ENCODE measurements at places on chromosomes 4 and X.

GRCh38 chrX:120309873-120310705, 1.2 kb downstream of the TMEM255A start:
- DNase-seq, result no peak

DNA sequence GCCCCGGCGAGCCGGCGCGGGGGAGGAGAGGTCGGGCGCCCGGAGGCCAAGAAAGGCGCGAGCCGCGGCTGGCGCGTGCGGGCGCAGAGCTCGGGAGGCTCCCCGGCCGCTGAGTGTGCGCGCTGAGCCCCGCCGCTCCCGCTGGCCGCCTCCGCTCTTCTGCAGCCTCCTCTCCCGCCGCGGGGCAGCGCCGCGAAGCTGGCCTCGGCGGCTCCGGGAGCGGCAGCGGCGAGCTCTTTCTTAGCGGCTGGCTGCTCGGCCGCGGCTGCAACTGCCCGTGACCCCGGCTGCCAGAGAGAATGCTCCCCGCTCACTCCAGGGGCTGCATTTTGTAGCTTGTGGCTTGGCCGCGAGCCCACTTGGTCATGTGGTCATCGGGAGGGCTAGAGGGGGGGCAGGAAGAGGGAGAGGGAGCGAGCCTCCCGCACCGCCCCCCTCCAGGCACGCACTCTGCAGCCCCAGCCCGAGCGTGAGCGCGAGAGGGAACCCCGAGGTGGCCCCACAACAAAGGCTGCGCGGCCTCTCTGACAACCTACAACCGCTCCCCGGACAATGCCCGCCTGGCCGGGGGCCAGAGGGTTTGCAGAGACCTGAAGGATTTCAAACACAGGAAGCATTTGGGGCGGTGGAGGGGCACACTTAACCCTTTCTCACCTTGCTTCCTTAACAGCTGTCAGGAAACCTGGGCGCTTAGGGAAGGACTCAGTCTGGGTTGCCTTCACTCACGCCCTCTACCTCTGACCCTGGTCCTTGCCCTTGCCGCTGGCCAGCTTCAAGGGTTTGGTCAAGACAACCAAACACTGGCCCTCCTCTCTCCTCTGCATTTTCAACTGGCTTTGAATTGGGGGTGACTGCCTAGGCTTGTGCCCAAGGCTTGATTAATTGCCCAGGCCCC, at the start of gene APLN:
Gene APLN (minus strand): TSS at position 305 of the 895 bp plus-strand sequence. CDS start 326 bp downstream, outside the sequence.
- peak; percentile 51 for DNase-seq

DNA sequence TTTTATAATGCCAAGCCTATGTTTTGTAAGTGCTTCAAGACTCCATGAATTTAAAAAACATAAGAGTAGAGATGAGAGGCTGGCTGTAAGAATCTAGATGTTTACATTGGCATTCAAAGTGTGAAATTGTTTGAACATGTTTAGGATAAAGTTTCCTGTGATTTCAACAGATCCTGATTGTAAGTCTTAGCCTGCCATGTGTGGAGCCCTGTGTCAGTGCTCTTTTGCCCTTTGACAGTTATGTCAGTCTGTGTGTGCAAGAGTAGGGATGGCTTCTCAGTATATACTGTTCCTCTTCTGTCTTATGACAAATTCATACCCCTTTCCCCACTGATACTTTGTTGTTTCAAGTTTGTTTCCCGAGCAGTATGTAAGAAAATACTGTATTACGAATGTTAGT, 68.2 kb downstream of the USP9X start:
- no peak for DNase-seq

GRCh38 chr4:37245391-37245954, 930 bp downstream of the NWD2 start:
- no peak for DNase-seq

GRCh38 chr4:94519925-94520789, 68.4 kb downstream of the PDLIM5 start:
- DNase-seq, result no peak

GRCh38 chrX:2692221-2693112, 1.4 kb downstream of the CD99 start:
- DNase-seq, result no peak

GRCh38 chr4:3311489-3312171, 18.8 kb downstream of the RGS12 start:
- no peak for DNase-seq

DNA sequence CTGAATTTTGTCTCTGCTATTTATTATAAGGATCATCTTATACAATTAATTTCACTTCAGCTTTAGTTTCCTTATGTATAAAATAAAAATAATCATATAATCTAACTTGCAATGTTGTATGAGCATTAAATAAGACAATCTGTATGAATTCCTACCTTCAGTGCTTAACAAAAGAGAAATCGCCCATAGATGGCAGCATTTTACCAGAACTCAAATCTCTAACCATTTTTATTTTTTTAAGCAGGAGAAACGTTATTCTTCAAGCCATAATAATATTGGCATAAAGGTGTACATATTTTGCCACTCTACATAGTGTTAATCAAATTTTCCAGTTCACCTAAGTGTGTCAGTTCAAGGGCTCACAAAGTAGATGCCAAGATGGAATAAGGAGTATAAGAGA, 78.8 kb downstream of the TMEM47 start:
- DNase-seq, result no peak

- DNase-seq, result no peak
Observed at GRCh38 chr4:16537926-16538325, 311.7 kb upstream of the TAPT1 start.

- DNase-seq, result no peak
Observed at GRCh38 chr4:8818063-8818881, 53.4 kb downstream of the HMX1 start.

DNA sequence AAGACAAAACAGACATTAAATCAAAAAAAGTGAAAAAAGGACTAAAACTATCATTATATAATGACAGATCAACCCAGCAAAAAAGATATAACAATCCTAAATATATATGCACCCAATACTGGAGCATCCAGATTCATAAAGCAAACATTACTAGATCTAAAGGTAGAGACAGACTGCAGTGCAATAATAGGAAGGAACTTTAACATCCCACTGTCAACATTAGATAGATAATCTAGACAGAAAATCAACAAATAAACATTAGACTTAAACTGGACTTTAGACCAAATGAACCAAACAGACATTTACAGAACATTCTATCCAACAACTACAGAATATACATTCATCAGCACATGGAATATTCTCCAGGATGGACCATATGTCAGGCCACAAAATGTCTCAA, 29.5 kb upstream of the RAB39B start:
- DNase-seq, result no peak

DNA sequence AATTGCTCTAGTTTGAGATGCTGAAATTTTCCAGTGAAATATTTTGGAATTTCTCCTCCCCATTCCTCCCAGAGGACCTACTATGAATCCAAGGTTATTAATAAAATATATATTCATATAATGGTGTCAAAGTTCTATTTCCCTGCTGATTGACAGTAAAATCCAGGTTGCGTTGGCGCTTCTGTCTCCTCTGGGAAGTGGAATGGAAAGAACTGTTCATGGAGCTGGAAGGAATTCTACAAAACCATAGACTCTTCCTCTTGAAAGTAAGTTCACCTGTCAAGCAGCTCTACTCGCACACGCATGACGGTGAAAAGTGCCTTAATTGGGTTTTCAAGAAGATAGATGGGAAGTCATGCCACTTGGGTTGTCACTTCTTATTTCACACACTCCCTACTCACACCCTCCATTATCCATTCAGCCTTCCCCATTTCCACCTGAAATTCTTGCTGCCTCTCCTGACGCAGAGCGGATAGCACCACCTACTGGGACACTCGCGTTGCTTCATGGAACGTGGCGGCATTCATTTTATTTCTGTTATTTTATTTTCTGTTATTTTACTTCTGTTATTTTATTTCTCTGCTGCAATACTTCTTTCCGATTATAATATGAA, 351.6 kb downstream of the NLGN4X start:
- no peak for DNase-seq

- no peak for DNase-seq
Observed at GRCh38 chr4:77893451-77893850, 30.8 kb downstream of the MRPL1 start.

DNA sequence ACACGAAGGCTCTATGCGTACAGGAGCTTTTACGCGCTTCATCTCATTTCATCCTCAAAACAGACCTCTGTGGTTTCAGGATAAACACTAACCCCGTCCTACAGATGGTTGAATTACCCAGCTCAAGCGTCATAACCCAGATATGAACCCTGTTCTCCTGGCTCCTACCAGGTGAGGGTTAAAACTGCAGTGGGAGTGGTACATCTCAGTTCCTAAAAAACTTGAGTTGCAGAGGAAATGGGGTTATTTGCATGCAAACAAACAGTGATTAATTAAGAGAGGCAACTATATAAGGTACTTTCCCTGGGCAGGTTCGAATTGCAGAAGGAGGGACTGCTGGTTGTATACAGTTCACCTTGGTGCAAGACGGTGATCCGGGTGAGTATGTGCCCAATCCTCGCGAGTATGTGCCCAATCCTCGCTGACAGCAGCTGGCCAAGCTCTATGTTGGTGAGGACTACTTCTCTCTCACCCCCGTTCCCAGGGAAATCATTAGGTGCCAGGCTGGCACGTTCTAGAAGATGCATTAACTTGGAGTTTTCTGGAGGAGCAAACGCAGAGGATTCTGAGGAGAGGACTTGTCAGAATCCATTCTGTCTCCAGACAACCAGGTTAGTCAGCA, 72.6 kb downstream of the FHDC1 start:
- no peak for DNase-seq

DNA sequence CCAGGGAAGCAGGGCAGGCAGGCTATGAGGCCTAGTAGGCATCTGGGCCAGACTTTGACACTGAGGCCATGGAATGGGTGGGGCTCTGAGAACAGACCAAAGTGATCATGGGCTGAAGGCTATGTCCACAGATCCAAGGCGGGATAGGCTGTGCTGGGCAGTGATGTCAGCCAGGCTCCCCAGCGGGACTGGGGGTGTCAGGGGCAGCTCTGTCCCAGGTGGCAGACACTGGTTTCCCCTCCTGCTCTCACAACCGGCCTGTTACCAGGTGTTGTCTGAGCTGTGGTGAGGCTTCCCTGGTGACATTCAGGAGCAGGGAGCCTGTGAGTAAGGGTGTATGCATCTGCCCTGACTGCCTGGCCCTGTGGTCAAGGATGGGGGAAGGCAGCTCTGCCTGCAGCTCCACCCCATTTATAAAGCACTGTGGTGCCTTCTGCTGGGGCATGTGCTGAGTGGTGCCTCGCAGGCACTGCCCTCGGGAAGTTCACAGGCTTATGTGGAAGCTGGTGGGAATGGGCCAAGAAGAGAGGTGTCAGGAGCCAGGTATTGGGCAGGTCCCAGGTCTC, 2.9 kb downstream of the IL9R start:
- DNase-seq, result no peak

DNA sequence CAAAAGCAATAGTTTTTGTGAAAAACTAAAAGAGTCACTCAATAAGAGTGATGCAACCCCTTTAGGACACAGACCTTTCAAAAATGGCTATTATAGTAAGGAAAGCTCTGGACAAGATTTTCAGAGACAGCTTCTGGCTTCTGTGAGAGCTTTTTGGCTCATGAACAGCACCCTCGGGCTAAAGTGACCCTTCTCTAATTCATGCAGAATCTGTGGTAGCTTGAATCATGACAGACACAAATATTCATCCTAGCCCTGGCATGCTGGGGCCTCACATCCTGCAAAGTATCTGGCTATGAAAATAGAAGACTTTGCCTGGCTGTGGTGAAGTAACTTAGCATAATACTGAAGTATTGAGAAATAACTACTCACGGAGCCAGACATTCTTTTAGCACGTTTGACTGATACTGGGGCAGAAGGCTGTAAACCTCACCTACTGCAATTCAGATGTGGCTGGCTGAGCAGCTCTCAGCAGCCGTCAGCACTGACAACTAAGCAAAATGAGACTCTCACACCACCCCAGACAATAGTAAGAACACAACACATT, 327.3 kb downstream of the MAPK10 start:
- no peak for DNase-seq

GRCh38 chrX:125131164-125131563, 188.5 kb upstream of the TEX13C start:
- DNase-seq, result no peak

DNA sequence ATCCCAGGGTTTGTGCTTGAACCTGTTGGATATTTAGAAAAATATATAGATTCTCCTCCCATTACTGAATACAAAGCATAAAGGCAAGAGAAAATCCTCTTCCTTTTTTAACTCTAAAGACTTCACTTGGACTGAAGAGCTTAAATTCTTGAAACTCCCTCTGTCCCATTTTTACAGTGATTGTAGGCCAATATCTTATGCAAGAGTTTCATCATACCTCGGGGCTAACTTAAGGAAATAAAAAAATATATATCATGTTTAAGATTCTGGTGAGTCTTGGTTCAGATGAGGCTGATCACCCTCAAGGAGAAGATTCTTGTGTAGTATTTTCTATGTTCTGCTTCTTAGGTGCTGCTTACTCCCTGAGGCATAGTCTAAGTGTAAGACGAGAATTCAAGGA, 1449.6 kb downstream of the C4orf33 start:
- no peak for DNase-seq

DNA sequence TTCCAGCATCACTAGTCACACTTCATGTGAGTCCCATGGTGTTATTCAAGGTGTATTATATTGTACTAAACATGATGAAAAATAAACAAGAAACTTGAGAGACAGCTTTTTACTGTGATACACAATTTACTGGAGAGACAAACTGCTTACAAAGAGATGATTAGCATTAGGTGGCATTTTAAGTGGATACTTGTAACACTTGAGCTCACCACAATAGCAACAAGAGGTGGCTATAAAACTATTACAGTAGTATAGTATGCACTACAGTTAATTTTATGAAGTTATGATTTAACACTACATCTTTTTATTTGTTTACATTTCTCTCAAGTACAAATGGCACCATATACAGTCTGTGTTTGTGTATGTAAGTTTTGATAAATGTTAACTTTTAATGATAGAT, 246.6 kb downstream of the PARM1 start:
- no peak for DNase-seq
